Dermis blood vessel endothelial cell (primary cell): ENCODE measurements at places on chromosomes 3 and 15.

GRCh38 chr3:125129512-125129997, 73.8 kb upstream of the HEG1 start:
- peak; percentile 62 for DNase-seq

DNA sequence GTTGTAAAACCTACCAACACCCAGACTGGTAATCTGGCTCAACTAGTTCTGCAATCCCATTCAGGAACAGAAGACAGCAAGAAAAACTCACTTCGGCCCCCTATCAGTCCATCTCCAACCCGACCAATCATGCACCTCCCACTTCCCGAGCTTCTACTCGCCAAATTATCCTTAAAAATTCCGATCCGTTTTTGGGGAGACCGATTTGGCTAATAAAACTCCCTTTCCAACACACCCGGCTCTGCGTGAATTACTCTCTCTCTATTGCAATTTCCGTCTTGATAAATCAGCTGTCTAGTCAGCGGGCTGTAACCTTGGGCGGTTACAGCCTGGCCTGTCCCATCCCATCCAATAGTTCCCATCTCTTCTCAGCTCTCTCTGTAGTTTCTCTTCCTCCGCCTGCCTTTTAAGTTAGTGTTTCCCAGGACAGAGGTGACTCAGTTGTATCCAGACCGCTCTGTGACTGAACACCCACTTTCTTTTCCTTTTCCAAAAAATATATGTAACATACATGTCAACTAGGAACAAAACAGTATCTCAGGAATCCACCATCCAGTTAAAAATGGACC, 780 bp upstream of the ACAD9 start:
- DNase-seq, result peak; percentile 61

DNA sequence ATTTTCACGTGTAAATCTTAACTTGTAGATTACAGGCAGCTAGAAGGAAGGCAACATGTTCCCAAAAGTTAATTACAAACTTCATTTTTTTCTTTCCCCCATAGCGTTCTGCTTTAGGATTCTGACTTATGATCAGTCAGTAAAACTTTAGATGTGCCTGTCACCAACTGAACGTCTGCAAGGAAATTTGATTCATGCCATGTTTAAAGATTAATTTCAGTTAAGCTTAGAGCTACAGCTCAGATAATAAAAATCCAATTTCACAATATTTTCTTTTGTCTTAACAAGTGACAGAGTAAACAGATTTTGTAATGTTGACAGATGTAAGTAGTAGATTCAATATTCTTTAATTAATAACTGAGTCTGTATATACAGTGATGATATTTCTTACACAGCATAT, 253.1 kb downstream of the NFKBIZ start:
- DNase-seq, result no peak

DNA sequence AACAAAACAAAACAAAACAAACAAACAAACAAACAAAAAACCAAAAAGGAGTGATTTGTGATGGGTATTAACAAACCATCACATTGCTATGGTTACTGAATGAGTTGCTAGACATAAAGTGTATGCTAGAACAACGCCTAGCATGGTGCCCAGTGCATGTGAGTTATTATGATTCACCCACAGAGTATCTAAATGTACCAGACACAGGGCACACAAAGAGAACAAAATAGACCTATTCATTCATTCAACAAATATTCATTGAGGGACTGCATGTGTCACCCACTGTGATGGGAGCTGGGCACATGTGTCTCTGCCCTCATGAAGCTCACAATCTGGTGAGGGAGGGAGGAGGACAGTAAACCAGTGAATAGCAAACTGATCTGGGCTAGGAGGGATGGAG, 11.6 kb upstream of the ACAN start:
- no peak for DNase-seq

DNA sequence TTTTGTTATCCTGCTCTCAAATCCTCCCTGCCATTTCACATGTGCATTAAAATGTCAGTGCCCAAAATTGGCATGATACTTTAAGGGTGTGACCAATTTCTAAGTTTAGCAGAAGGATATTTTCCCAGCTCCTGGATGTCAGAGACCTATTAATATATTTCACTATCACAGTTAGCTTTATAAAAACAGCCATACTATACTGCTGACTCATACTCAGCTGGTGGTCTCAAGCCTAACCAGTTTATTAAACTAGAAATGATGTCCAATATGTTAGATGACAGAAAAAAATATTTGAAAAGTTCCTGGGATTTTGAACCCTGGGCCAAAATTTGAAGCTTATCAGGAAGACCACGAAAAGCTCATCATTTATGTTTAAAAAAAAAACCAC, 60.9 kb upstream of the ZNF280D start:
- no peak for DNase-seq

GRCh38 chr3:138470687-138471086, 36.3 kb downstream of the ESYT3 start:
- no peak for DNase-seq

DNA sequence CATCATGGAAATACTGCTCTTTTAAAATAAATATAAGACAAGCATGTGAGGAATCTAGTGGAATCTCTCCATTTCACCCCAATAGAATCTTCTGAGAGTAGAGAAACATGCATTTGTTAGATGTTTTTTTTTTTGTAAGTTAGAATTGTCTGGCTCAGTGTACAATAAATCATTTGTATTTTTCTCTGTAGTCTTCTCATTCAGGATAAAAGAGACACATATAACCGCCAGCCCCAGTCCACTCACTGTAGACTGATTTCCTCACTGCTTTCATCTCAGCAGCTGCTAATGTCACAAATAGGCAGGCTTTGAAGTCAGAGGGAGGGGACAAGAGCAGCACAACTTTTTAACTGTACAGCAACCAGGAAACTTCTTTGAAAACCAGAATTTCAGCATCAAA, 140.2 kb upstream of the RBMS3 start:
- no peak for DNase-seq

GRCh38 chr15:77844798-77845446, 212.2 kb upstream of the LINGO1 start:
- no peak for DNase-seq

- DNase-seq, result no peak
Measured at GRCh38 chr3:5384557-5385236, 197.2 kb downstream of the EDEM1 start.

- no peak for DNase-seq
Measured at GRCh38 chr3:37973246-37974054, 17.1 kb upstream of the VILL start.

GRCh38 chr3:136931606-136932005, 26.2 kb upstream of the IL20RB start:
- no peak for DNase-seq

- DNase-seq, result no peak
Measured at GRCh38 chr3:13260259-13261103, 159.6 kb downstream of the NUP210 start.

- DNase-seq, result no peak
Measured at GRCh38 chr15:89303986-89304385, 30.6 kb downstream of the POLG start.

DNA sequence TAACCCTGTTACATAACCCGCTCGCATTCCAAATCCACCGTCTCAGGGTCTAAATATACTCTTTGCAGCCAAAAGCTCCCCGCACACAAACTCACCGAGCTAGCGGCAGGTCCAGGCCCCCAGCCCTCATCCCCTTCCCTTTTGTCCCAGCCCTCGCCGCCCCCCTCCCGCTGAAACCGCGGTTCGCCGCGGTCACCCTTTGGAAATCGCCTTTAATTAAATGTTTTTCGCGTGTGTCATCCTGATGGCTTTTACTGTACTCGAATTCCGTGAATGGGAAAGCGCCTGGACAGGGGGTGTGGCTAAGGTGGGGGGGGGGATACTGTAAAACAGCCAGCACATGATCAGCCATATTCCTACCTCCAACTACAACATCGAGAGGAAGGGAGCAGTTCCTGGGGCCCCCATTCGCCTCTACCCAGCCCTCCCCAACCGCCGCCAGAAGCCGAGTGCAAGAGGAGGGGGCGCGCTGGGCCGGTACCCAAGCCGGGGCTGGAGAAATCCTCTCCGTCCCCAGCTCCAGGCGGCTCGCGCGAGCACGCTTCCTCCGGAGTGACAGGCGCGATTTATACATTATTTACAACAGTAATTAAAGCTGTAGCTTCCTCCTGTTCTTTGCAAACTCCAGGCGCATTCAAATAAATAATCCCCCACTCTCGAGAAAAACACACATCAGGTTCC, 1.7 kb downstream of the RORA start:
- DNase-seq, result peak; percentile 29

- peak; percentile 91 for DNase-seq
Measured at GRCh38 chr15:62779036-62779770, 263.3 kb upstream of the TPM1 start.

- no peak for DNase-seq
Measured at GRCh38 chr3:38968891-38969290, 82.9 kb downstream of the SCN11A start.

- DNase-seq, result peak; percentile 99
Measured at GRCh38 chr15:96330450-96331143, at the start of gene NR2F2. TSS of gene NR2F2 (plus strand) at chr15:96330700. CDS start at chr15:96332106, 1,406 bp downstream.
